HepG2 (cell line): ENCODE measurements at places on chromosomes 6 and 20. TPM values are rescaled to one million over a fixed set of nuclear protein-coding genes. Genes with fewer than 3 reads are reported as not detected.

Gene GSTA3
- not detected in 2 replicates for total RNA-seq

Gene SIRPD
- not detected in 2 replicates for total RNA-seq

Gene VNN1
- 0.41 and 0.62 TPM in 2 replicates for total RNA-seq

Gene RIMS4
- 0.07 and 0.18 TPM in 2 replicates for total RNA-seq

DNA sequence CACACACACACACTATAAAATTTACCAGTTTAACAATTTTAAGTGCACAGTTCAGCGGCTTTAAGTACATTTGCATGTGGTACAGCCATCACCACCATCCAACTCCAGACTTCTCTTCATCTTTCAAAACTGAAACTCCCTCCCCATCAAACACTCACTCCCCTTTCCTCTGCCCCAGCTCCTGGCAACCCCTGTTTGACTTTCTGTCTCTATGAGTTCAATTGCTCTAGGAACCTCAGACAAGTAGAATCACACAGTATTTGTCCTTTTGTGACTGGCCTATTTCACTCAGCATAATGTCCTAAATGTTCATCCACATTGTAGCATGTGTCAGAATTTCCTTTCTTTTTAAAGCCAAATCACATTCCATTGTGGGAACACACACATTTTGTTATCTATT lies 302.8 kb upstream of the FOXQ1 start:
- no peak for DNase-seq

GRCh38 chr6:156190270-156190669 lies 586.9 kb upstream of the ARID1B start:
- DNase-seq: no peak

DNA sequence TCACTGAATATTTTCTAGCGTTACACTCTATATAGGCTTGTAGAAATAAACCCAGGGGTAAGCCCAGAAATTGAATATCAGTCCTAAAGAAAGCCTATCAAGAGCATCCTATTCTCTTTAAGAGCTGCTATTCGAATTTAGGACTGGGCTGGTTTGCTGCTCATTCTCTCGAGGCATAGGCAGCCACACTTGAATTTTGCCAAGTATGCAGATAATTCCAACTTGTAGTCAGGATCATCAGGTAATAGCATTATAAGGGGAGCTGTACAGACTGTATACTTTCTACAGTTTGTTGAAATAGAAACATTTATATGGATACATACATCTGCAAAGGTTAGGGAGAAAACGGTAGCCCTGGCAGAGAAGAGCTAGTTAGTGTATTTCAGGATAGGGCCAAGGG lies 2.1 kb upstream of the ZBTB2 start:
- DNase-seq: no peak

DNA sequence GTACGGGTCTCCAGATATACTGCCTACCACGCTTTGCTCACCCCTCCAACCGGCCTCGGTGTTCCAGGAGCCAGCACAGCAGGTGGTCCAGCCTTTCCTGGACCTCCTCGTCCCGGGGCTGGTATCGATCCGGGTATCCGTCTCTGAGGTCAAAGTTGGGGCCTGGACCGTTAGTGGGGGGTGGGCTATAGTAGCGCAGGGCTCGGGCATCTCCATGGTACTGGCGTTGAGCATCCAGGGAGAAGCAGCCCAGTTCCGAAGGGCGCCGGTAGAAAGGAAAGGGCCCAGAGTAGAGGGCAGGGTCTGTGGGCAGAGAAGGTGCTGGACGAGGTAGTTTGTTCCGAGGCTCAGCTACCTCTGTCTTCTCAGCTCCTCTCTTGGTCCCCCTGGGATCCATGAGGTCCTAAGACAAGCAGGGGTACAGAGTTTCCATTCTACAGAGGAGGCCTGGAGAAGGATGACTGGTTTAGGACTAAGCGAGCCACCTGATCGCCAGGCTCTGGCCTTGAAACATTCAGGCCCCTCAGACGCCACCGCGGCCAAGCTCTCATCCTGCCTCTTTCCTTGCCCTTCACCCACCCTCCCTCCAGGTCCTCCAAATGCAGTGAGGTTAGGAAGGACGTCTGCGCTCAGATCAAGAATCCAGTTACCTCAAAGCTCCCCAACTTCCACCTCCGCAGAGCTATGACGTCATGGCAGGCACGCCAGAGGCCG lies 502 bp downstream of the DXO start:
- DNase-seq: no peak

DNA sequence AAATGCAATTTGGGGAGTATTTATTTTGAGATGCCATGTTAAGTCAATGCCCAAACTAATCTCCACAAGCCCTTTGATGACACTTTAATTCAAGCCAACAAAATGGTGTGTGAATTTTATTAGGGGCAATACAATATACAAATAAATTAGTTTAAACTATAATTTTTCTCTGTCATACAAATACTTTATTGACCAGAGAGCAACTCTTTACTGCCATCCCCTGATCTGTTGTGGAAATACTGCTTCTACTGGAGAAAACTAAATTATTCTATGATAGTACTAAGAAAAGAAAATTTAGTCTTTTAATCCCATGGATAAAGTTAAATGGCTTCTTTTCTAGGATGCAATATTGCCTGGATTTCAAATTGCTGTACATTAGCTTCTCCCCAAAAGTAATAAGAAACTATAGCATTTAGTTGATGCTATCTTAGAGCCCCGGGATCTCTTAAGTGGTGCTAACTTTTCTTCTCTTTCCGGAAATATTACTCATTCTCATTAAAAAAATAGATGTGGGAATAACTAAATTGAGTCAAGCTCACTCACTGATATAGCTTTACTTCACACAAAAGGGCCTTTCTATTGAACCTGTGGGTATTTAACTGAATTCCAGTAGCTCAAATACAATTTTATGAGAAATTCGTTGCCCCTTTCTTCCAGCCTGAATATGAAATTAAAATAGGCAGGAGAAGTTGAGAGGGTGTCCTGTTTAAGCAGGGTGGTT lies 49.2 kb downstream of the SMPDL3A start:
- DNase-seq: peak; percentile 18
